Renal cortical epithelial cell (primary cell): ENCODE measurements at places on chromosomes 11 and 22. TPM values are rescaled to one million over a fixed set of nuclear protein-coding genes. Genes with fewer than 3 reads are reported as not detected.

DNA sequence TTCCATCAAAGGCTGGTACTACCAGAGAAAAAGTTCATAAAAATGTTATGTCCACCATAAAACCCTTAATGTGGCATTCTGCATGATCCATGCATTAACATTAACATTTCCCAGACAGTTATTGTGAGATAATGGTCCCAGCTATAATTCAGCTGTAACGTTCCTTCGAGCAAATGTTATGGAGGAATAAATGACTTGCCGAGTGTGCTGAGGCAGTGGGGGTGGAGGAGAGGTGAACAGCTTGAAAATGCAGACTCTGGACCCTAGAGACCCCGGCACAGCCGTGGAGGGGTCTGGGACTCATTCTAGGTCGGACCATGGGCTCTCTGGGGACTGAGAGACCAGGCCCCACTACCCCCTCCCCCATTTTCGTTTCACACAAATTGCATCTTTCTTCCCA, 141.9 kb downstream of the PKNOX2 start:
- no peak for DNase-seq

GRCh38 chr11:76729214-76729613, 53.9 kb upstream of the TSKU start:
- no peak for DNase-seq

- no peak for DNase-seq
These were observed 10.2 kb upstream of the DDB2 start for GRCh38 chr11:47204637-47204989.

DNA sequence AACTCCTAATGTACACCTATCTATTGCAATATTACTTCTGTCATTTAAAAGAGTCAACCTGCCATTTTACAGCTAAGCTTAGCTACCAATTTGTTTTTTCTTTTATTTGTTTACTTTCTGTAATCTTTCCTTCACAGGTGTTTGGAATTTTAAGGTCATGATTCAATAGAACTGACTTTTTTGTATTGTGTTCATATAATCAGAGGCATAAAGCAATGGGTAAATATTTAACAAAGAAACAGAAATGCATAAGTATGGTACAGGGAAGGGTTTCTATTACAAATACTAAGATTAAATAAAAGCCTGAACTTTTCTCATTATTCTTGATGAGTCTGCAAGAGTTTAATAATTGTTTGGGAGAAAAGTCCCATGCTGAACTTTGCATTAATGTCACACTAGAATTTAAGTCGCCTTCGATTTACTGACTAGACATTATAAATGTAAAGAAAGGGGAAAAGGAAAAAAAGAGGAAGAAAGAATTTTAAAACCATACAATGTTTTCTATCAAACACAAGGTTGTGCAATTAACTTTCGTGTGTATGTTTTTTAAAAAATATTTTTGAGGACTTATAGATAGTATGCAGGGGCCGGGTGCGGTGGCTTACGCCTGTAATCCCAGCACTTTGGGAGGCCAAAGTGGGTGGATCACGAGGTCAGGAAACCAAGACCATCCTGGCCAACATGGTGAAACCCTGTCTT, 35.0 kb upstream of the HIPK3 start:
- no peak for DNase-seq

Gene OR8D1
- not detected in 2 replicates for total RNA-seq

DNA sequence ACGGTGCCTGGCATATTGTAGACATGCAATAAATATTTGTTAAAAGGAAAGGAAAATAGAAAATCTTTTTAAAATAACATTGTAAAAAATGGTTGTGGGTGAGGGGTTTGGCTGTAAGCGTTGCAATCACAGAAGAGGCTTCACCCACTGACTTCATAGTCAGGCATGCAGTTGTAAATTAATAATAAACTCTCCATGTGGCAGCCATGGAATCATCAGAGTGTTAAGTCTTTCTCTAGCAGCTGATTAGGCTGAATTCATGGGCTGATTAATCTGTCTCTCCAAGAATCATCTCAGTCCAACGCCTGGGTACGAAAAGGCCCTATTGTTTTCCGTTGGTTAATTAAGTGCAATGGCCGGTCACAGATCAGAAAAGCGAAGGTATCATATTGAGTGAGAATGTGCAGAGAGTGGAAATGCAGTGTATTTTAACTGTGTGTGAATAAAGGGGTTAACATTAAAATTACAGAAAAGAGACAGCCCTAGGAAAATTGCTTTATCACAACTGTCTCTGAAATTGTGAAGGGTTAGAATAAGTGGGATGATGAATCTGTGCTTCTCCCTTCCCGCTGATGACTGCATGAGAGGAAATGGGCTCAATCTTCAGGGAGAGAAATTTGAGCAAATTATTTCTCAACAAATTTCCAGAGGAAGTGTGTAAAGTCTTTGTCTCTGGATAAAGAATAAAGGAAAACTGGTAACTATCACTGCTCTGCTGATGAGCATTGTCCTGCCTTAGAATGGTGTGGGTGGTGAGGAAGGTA, 269.0 kb downstream of the FAM76B start:
- peak; percentile 61 for DNase-seq

GRCh38 chr11:45995342-45995734, 72.9 kb downstream of the LARGE2 start:
- no peak for DNase-seq

DNA sequence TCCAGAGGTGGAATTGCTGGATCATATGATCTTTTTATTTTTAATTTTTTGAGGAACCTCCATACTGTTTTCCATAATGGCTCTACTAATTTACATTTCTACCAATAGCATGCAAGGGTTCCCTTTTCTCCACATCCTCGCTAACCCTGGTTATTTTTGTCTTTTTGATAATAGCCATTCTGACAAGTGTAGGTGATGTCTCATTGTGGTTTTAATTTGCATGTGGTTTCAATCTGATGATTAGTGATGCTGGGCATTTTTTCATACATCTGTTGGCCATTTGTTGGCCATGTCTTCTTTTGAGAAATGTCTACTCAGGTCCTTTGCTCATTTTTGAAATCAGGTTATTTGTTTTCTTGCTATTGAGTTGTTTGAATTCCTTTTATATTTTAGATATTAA, 15.4 kb upstream of the OR4D5 start:
- DNase-seq = no peak

Gene PYGM
- 0.05 TPM in 1 of 2 replicates, not detected in the other for total RNA-seq

DNA sequence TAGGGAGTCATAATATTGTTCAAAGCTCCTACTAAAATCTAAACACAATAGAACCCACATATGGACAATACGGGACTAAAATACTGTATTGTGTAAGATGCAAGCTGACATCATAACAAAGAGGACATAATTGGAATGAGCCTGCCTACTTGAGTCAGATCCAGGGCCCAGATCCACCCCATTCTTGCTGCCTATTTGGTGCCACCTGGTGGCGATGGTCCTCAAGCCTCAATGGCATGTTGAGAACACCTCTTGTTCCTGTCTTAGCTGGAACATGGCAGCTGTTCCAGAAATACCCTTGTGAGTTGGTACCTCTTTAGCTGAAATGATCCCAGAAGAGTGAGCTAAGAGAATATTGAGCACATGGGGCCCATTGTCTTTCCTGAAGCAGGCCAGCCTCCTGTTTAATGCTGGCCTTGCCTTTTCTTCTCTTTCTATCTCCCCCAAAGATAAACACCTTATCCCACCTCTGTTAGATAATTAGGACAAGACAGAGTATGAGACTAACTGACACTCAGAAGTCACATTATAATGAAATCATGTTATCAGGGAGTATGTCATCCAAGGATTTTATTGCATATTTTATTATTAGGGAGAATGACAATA, 680.9 kb upstream of the ANO5 start:
- peak; percentile 80 for DNase-seq

Gene IFITM2
- total RNA-seq = 13.5 and 126 TPM in 2 replicates

Gene PICALM
- 580 and 632 TPM in 2 replicates for total RNA-seq

- DNase-seq = no peak
These were observed 31.8 kb downstream of the ARHGAP1 start for GRCh38 chr11:46668480-46669085.

DNA sequence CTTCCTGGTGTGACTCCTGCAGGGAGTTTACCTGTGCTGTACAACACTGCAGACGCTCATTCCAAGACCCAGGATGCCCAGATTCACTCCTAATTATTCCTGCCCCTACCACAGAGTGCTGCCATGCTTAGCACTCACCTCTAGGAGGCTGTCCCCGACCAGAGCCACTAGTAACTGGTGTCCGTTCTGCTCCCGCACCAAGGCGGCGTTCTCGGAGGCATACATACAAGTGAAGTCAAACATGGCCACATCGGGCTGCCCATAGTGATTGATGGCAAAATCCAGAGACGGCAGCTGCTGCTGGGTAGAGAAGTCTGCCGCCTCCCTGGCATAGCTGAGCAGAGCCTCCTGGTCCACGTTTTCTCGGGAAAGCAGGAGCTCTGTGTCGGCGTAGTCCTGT, 122.3 kb upstream of the BID start:
- DNase-seq = no peak

DNA sequence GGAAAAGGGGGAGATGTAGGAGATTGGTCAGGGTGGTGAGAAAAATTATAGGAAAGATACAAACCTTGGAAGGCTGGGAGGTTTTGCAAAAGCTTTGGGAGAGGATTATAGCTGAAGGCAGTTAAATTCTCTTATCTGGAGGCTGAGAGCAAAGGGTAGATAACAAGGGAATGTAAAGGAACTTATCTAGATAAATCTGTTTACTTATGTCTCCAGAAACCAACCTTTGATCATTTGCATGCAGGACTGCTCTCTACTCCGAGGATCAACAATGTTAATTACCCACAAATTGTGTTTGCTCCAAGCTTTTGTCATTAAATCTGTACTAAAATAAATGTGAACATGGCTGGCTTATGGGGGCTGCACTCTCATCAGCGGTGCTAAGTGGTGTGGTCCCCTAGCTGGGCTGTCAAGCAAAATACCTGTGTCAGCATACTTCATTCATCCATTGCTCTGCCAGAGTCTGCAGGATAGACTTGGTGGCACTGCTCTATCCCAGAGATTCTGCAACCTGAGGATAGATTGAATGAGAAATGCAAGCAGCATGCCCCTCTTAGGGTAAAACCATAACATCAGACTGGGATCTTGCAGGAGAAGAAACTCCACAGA, 1599.2 kb upstream of the TENM4 start:
- no peak for DNase-seq

Gene FZD4
- total RNA-seq = 2.8 and 6.8 TPM in 2 replicates

DNA sequence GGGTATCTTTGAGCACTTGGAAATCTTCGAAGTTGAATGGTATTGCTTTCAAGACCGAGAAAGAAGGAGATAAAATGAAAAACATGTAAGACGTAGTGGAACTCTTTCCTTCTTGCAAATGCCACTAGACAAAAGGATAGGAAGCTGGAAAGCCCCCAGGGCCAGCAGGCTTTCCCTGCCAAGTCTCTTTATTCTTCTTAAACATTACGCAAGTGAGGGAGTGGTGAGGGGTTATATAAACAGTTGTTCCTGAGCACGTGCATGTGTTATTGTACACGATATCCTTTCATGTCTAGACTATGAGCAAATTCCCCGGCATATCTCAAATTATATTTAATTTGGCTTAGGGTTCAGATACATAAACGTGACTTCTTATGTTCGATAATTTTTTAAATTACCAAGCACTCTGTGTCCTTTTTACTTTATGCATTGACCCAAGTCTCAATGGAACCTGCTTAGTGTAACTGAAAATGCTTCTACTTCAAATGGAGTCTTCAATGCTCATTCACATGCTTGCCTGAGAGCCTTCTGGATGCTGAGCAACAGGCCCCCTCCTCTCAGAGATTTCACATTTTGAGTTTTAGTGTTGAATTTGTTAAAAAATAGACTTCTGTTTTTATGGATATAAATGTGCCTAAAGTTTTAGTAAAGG, 59.0 kb downstream of the PPP2R1B start:
- DNase-seq = peak; percentile 47

- no peak for DNase-seq
These were observed 26.0 kb downstream of the FDX1 start for GRCh38 chr11:110455718-110456117.

Gene THY1
- 15.3 and 20.7 TPM in 2 replicates for total RNA-seq

DNA sequence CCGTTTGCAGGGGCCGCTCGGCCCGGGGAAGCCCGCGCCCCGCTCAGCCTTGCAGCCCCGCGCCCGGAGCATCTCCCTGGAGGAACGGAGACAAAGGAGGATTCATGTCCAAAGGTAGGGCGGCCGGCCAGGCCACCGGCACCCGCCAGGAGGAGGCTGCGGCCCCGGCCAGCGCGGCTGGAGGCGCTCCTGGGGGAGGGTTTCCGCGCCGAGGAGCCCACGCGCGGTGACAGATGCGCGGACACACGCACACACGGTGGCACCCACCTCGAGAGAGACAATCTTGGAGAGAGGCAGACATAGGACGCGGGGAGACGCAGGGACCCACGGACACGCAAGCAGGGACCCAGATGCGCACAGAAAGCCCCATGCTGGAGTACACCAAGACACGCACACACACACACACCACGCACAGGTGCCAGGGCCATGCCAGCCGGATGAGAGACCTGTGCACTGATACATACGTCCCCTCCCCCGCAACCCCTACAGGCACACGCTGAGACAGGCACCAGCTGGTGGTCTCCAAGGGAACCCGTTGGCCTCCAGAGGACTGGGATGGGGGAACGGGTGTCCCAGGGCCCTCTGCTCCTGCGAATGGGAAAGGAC, 7.8 kb downstream of the SEPTIN3 start:
- DNase-seq = no peak

Gene CHRNA10
- total RNA-seq = 0.35 and 0.45 TPM in 2 replicates

GRCh38 chr22:26215736-26216135, 46.5 kb downstream of the SEZ6L start:
- no peak for DNase-seq

GRCh38 chr11:46948378-46949131, 12.0 kb downstream of the CSTPP1 start:
- peak; percentile 77 for DNase-seq

DNA sequence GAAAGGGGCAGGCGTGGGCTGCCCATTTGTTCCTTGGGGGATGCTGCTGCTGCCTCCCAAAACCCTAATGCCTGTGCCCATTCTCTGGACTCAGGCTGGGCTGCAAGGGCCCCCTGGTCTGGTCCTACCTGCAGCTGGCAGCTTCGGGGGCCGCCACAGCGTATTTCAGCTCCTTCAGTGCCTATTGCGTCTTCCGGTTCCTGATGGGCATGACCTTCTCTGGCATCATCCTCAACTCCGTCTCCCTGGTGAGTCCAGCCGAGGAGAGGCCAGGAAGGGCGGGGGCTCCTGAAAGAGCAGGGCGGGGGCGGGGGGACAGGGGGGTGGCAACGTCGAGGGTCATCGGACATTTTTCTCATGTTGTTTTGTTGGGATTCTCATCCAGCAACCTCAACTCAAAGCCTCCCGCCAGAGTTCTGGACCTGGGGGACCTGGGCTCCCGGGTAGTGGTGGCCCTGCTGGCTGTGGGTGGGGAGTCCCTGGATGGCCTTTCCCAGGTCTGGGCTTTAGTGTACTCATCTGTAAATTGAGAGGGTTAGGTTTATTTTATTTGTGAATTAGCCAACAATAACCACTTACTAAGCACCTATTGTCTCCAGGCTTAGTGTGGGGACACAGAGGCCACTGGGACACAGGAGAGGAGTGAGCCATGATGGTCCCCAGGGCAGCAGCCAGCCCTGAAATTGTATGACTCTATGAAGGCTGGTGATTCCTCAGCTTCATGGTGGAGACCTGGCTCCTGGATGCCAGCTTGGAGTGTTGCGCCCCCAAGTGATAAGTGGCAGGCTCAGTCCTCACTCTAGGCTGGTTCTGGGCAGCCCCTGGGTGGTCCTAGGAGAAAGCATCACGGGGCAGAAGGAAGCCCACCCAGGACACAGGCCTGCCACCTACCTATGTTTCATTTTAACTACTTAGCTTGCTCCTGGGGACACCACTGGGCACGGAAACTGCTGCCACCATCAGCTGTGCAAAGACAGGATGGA, 36.0 kb downstream of the CAPN1 start:
- no peak for DNase-seq
